WTC11 (cell line): ENCODE measurements at places on chromosomes 1 and 21.

- DNase-seq = no peak
- no peaks in the 10 kb centered on the region for H3K36me3 ChIP-seq
- peaks cover 9% of the 10 kb centered on the region for H3K4me1 ChIP-seq
Observed at GRCh38 chr1:246032031-246032551, 475.0 kb downstream of the SMYD3 start.

DNA sequence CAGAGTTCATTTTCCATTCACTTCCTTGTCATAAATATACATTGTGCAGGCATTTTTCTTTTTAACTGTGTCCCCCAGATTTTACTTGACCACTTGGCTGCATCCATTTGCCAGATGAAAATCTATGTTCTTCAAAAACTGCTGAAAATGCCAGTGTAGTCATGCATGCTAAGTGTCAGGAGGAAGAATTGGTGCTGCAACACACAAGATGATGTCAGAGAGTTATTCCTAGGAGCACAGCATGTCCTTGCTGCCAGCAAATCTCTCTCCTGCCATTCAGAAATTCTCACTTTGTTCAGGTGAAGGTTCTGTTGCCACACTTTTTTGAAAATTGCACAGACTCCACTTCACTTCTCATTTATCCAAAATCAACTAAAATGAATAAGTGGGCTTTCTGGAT lies 106.4 kb upstream of the MAGI3 start:
- no peak for DNase-seq
- H3K4me1 ChIP-seq = 0 out of 2 replicates have a peak, but pooled peaks cover 6% of the 10 kb centered on the region
- H3K27ac ChIP-seq = no peak overlapping the region
- H3K27me3 ChIP-seq = peaks cover 11% of the 10 kb centered on the region

GRCh38 chr1:27538793-27539192 lies 48.8 kb upstream of the WASF2 start:
- H3K36me3 ChIP-seq = peaks cover 3% of the 10 kb centered on the region
- no peaks in the 10 kb centered on the region for H3K27me3 ChIP-seq
- H3K27ac ChIP-seq = no peak overlapping the region

DNA sequence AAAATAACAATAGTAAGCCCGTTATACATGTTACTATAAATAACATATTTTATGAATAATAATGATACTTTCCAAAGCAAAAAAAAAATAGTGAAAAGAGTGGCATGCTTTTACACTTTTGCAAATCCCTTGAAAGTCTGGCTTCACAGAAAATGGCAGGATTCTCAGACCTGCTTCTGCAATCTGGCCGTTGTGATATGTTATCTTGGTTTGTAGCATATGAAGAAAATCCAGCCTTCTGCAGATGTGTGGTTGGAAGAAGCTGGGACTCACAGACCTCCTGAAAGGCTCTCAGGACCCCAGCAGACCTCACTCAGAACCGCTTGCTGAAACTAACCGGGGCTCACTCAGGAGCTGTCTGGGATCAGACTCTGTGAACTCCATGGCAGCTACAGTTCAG lies 256.0 kb upstream of the TMEM51 start:
- no peak for DNase-seq
- H3K4me1 ChIP-seq = peaks cover 30% of the 10 kb centered on the region
- H3K4me3 ChIP-seq = no peak overlapping the region
- H3K27ac ChIP-seq = no peak overlapping the region
- no peaks in the 10 kb centered on the region; the same call in 1 of the 2 replicates for H3K27me3 ChIP-seq
